ENCODE measurements at places on chromosomes 2 and 18.

DNA sequence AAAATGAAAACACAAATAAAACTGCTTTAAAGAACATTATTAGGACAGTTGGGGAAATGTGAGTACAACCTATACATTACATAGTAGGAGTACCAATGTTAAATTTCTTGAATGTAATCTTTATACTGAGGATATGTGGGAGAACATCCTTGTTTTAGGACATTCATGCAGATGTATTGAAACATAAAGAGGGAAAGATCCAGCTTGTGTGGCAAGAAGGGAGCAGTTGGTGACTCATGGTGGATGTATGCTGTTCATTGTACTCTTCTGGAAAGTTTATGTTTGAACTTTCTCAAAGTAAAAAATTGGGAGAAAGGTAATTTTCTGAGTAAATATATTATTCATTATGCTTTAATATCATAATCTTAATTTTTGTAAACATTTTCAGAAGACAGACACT, 132.1 kb upstream of the DLGAP1 start:
- DNase-seq, result no peak

- no peak for DNase-seq
Measured at GRCh38 chr2:72103690-72104089, 44.0 kb downstream of the CYP26B1 start.

DNA sequence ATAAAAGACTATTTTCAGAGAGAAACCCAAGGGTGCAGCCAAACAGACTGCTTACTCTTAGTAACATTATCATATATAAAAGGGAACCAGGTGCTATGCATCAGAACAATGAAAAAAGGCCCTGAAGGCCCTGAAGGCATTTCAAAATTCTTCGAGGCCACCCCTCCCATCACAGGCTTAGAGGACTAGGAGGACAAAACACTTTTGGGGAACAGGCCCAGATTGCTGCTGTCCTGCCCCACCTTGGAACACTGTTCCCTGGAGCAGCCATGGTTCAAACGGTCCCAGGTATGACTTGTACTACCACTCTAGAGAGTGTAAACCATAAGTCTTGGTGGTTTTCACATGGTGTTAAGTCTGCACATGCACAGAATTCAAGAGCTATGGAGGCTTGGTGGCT, 2183.1 kb upstream of the CELF4 start:
- DNase-seq, result no peak

GRCh38 chr2:197010200-197011020, 83.9 kb upstream of the PGAP1 start:
- DNase-seq, result no peak

- DNase-seq, result no peak
Measured at GRCh38 chr2:182792441-182792840, 74.0 kb downstream of the FRZB start.
